ENCODE measurements at places on chromosomes 7 and 10. TPM values are rescaled to one million over a fixed set of nuclear protein-coding genes. Genes with fewer than 3 reads are reported as not detected.

- DNase-seq = no peak
Observed at GRCh38 chr7:31093282-31093681, 41.2 kb downstream of the ADCYAP1R1 start.

GRCh38 chr7:2283074-2283473 is 31.2 kb downstream of the SNX8 start:
- no peak for DNase-seq

GRCh38 chr10:22477334-22478287 is 132.3 kb downstream of the SPAG6 start:
- DNase-seq = no peak

DNA sequence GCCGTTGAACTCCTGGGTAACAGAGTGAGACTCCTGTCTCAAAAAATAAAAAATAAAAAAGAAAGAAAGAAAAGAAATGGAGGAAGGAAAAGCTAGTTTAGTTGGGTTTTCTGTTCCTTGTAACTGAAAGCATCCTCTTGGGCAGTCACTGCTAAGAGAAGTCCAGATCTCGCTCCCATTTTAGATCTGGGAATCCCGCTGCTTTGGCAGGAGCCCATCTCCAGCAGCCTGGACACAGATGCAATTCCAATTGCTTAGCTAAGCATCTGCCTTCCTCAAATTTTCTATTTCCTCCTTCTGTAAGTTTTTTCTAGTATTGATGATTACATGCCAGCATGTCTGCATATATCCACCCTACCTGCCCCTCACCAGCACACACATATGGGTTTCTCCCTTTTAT is 54.1 kb downstream of the DENND2A start:
- DNase-seq = peak; percentile 53

Gene TRPV6
- not detected for total RNA-seq

GRCh38 chr7:55073051-55073511 is 54.3 kb downstream of the EGFR start:
- DNase-seq = no peak

Gene ELFN1
- 10.8 TPM for total RNA-seq

DNA sequence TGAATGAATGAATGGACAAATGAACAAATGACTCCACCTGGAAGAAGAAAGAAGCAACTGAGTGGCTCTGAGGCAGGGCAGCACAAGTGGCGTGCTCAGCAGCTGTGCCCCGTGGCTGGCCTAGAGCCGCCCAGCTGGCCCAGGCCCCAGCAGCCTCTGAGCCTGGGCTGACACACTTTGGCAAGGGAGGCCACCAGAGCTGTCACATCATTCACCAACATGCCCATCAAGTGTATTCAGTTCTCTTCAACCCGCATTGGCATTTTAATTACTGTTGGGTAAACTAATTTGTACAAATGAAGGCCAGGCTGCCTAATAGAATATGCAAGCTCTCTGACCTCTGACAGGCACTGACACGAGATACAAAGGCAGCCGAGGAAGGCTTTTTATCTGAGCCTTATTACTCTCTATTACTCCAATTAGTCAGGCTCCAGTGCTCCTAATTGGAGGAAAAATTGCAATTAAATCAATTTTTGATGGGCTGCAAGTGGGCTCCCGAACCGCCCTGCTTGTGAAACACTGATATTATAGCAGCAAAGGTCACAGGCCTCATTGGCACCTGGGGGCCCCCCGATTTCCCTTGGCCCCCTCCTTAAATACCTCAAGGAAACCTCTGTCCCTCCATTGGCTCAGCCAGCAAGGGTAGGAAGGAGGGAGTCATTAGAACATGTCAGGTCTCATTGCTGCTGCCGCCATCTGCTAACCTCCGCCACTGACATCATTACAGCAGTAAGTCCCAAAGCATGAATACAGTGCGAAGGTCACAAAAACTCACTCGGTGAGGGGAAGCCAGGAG is 41.9 kb downstream of the DPCD start:
- DNase-seq = peak; percentile 59

Gene C10orf95
- total RNA-seq = not detected

GRCh38 chr10:110074758-110075671 is 67.2 kb downstream of the ADD3 start:
- DNase-seq = no peak

DNA sequence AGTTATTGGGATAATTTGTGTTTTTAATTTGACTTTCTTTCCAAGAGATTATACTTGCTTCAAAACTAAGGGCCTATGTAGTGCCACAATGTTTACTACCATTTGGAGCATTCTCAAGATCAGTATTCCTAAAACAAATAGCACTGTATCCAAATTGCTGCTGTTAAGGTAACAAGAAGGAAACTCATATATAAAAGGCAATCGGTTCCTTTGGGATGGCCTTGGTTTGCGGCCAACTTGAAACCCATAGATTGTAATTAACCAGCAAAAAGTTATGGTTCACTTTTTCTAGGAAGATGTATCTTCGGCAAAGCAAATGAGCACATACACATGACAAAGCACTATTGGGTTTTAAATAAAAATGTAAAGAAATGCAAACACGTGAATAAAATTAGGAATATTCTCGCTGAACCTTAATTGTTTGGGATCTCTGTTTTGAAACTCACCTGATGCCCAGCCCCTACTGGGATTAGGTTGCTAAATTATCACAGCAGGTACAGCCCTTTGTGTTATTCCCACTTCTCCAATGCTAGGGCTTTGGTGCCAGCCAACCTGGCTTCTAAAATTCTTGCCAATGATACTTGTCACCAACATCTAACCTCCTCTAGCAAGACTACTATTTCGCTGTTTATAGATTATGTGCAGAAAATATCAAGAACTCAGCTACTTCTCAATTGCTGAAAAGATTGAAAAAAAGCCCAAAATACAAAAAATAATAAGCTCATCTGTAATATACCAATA is 16.0 kb downstream of the CDNF start:
- DNase-seq = no peak

GRCh38 chr10:95445837-95446486 is 115.2 kb downstream of the SORBS1 start:
- DNase-seq = no peak

Gene PILRA
- total RNA-seq = 3.6 TPM

GRCh38 chr7:55946545-55946944 is 5.1 kb upstream of the MRPS17 start:
- no peak for DNase-seq

Gene NPFFR1
- 0.03 TPM for total RNA-seq

GRCh38 chr7:8003077-8003476 is 34.5 kb downstream of the GLCCI1 start:
- DNase-seq = no peak

DNA sequence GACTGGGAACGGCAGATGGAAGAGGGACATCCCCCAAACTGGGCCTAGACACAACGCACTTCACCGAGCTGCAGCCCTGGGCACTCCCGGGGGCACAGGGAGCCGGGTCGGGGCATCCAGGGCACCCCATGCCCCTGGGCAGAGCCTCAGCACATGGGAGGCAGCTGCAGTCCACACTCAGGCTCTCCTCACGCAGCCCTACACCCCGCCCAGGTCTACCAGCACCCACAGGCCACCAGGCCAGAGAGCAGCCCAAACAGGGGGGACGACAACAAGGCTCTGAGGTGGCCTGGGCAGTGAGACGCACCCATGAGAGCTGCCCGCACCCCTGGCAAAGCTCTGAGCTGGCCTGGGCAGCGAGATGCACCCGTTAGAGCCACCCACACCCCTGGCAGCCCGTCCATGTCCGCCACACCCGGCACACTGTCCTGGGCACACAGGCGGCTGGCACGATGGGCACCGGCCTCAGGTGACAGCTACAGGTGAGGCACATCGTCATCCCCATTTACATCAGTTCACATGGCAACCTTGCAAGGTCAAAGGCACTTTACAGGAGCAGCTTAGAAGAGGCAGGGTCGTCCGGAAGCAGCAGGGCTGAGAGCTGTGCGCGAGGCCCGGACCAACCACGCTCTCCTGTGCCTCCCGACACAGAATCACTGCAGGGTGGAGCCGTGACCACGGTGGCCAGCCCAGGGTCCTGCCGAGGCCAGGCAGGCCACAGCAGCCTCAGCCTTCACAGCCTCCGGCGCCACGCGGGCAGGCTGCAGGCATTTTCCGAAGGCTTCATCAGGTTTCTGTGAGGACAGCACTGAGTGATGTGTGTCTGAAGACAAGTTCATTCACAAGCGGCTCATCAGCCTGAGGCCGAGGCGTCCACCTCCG is 228.6 kb downstream of the MAD1L1 start:
- DNase-seq = peak; percentile 21

Gene STK31
- total RNA-seq = not detected

Gene AKR1C8
- not detected for total RNA-seq

Gene DNAJB9
- 31.3 TPM for total RNA-seq

DNA sequence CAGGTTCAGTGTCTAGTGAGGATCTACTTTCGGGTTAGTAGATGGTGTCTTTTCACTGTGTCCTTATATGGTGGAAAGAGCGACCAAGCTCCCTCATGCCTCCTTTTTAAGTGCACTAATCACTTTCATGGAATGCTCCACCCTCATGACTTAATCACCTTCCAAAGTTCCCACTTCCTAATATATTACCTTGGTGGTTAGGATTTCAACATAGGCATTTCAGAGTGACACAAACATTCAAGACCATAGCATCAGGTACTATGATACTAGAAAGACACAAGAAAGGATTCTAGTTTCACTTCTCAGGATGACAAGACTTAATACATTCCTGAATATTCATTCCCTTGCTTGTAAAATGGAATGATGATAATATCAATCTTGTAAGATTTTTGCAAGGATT is 119.1 kb upstream of the FAM3C start:
- no peak for DNase-seq

- DNase-seq = no peak
Observed at GRCh38 chr7:147742301-147742700, 848.3 kb upstream of the C7orf33 start.

- no peak for DNase-seq
Observed at GRCh38 chr10:113226831-113227445, 276.9 kb downstream of the TCF7L2 start.

DNA sequence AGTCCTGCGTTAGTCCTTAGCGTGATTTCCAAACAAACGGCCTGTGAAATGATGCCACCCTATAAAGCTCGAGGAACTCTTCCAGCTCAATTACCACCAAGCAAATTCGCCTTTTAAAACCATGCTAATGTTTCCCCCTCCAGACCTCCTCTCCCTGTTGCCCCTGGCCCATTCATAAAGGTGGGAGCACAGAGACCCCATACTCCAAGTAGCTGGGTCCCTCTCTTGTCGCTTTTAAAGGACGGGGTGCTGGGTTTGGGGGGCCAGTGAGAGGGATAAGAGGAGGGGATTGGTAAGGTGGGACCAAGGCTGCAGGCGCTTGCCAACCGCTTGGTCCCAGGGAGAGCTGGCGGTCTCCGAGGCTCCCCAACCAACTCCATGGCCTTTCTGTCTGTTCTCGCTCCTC is 1.2 kb downstream of the HMX2 start:
- no peak for DNase-seq

DNA sequence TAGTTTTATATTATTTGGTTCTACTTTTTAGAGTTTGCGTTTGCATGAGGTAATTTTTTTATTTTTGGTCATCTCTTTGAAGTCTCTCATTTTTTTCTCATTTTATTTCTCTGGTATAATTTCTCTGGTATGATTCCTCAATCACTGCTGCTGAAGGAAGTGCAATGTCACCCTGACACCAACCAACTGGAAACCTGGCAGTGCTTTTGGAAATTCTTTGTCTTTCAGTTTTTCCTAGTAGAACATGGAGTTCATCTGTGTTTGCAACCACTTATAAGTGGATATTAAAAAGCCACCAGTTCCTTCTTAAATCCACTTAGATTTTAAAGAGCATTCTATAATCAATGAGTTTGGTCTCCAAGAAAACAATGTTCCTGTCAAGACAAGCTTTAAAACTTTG is 291.8 kb downstream of the PRKG1 start:
- DNase-seq = no peak

DNA sequence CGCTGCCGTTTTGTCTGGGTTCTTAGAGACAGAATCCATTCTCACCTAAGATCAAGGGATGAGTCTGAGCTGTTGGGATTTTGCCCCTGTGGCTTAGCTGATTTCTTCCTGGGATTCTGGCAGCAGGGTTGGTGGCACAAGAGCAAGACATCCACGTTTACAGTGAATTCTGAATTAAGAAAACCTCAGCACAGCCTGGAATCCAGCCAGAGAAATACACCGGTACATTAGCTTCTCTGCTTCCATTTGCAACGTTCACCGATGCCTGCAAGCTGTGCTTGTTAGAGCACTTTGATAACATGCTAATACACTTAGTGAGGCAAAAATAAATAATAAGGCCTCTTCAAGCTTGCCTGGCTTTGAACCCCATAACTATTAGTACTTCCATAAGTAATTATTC is 569.8 kb downstream of the CALN1 start:
- DNase-seq = no peak

All from Right ventricle myocardium superior (tissue), 1 donor.